Adrenal gland (tissue), 19 donors: ENCODE measurements at places on chromosomes 12 and 14.
A peak's percentile ranks its signal among the peaks of the same experiment; 100 is the strongest.

- DNase-seq = no peak
Measured at GRCh38 chr14:44700184-44700583, 193.1 kb upstream of the FSCB start.

GRCh38 chr14:96852823-96853422 is 55.7 kb downstream of the VRK1 start:
- no peak for DNase-seq

DNA sequence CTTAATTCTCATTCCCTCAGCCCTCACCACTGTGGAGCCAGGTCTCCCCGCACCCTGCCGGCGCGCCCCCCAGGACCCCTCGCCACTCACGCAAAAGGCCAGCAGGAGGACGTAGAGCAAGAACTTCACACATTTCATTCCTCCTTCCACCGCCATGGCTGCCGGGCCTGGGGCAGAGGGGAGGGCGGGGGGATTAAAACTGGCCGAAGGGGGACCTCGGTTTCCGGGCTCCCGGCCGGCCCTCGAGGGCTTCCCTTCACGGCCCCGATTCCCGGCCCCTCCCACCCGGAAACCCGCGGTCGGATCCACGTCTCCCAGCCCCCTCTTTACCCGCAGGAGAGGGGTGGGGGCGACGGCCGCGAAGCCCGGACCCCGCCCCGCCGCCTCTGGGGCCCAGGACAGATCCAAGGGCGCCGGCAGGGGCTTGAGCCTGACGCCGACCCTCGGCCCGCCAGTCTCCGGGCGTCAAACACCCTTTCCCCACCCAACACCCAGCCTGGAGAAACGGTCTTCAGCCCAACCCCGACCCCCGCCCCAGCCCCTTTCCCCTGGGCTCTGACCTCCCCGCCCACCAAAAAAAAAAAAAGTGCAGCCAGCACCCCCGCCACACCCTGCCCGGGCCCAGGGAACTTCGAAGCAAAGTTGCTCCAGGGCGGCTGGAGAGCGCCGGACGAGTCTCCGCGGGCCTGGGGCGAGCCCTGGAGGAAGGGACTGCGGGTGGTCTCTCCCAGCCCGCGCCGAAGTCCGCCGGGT is 447 bp downstream of the CD63 start:
- DNase-seq = peak; percentile 88

- DNase-seq = no peak
Measured at GRCh38 chr14:52020866-52021717, 31.7 kb downstream of the RTRAF start.

DNA sequence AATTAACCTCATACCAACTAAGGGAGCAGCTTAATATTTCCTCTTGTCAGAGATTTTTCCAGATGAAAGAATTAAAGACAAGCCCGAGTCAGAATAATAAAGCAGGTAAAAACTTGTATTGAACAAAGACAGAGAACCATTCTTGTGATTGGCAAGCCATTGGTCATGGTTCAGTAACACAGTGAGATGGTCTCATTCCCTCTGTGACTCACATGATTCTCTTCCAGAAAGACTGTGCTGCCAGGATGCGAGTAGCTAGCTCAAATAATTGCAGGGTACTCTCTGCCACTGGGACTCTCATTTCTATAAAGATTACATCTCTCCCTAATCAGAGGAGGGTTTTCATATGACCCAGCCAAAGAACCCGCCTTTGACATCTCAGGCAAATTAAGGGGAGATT is 179.4 kb downstream of the PHLDA1 start:
- DNase-seq = no peak

DNA sequence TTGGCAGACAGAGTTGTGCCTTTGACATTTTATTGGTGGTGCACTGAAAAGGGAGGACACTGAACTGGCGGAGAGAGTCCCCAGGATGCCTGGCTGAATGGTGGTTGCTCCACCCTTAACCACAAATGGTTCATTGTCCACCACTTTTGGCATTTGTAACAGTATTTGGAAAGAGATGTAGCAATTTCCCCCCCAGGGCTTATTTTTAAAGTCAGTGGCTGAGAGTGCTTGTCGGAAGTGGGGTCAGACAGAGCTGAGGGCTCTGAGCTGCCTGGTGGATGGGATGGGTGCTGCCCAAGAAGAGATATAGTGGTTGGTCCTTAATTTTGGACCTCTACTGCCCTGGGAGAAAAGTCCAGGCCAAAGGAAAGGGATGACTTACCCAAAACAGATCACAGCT is 31.5 kb upstream of the FGF6 start:
- no peak for DNase-seq

- peak; percentile 87 for DNase-seq
Measured at GRCh38 chr14:24418492-24418873, 11.0 kb downstream of the CBLN3 start.

GRCh38 chr12:63849106-63849620 is 4.7 kb downstream of the SRGAP1 start:
- DNase-seq = no peak

- no peak for DNase-seq
Measured at GRCh38 chr14:105409364-105409763, 10.3 kb upstream of the MTA1 start.

DNA sequence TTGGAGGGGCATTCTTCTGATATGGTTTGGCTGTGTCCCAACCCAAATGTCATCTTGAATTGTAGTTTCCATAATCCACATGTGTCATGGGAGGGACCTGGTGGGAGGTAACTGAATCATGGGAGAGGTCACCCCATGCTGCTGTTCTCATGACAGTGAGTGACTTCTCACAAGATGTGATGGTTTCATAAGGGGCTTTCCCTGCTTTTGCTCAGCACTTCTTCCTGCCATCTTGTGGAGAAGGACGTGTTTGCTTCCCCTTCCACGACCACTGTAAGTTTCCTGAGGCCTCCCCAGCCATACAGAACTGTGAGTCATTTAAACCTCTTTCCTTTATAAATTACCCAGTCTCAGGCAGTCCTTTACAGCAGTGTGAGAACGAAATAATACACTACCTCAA is 382.4 kb downstream of the VRK1 start:
- DNase-seq = no peak

DNA sequence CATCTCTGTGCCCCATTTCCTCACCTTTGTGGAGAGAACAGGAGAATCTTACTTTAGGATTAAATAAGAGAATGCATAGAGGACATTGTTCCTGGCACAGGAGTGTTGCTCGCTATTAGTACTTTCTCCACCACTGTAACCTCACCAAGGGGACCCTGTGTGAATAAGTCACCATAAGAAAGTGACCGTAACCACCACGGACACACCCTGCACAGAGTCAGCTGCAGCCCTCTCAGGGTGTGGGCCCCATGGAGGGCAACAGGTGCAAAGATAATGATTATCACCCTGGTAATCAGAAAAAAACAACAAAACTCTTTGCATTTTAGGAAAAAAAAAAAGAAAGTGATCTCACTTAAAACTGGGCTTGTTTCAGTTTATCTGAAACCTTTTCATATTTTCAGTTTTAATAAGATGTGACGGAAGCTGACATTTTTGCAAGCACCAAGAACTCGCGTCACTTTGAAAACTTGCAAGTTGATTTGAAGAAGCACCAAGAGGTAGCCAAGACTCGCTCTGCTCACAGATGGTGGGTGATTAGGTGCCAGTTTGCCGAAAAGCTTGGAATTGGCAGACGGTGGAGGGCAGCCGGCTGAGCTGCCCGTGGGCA is 87.0 kb upstream of the VRK1 start:
- DNase-seq = no peak

GRCh38 chr12:6341417-6342139 is at the start of gene TNFRSF1A:
Gene TNFRSF1A (minus strand): TSS chr12:6342076. CDS start chr12:6341814, 262 bp downstream.
- peak; percentile 87 for DNase-seq

DNA sequence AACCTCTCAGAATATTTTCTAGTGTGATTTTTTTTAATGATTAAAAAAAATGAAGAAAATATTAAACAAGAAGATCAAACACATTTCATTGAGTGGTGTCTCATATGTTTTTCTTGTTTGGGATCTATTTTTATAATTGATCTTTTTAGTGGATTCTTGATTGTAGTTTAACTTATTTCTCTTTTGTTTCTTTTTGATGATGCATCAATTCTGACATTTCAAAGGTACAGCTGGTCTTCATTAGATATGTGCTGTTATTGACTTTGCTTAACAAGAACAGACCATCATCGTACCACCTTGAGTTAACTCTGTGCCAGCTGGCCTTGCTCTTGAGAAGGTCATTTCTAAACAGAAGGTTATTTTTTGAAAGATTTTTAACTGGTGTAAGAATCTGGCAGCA is 45.8 kb upstream of the FGD4 start:
- no peak for DNase-seq

DNA sequence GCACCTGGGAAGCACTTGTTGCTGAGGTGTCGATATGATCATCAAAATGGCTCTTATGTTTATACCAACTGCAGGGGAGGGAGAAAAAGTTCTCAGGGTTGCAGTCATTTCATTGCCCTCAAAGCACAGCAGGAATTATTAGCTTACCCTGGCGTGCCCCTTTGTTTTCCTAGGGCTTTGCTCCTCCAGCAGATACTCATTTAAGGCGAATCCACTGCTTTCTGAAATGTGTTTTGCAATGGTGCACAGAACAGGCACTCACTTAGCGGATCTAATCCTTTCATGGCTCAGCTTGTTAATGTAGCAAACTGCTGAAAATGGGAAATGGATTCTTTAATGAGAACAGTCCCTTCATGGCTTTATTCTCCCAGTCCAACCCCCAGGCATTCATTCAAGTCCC is 76.7 kb downstream of the NKX2-1 start:
- DNase-seq = no peak

DNA sequence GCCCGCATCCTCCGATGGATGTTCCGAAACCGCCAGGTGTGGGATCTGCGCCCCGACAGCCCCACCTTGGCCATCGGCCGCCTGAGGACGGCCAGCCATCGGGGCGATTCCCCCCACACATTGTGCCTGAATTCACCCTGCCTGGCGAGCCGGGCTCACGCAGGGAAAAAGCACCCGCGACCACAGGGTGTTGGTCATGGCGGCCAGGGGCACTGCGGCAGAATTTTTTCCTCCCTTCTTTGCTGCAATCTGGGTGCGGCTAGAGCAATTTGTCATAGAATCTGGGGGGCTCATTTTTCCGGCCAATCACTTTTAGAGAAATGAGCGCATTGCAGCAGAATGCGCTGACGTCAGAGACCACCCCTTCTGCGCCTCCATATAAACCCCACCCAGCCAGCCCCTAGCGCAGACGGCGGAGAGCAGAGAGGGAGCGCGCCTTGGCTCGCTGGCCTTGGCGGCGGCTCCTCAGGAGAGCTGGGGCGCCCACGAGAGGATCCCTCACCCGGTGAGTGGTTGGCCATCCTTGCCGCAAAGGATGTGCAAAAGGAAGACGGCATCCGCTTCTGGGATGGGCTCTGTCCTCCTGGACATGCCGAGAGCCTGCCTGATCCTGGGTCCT is at the start of gene MEG3:
Gene MEG3 (plus strand): TSS at position 406 of the 619 bp plus-strand sequence.
- DNase-seq = peak; percentile 60

- DNase-seq = no peak
Measured at GRCh38 chr12:128959901-128960300, 106.6 kb downstream of the GLT1D1 start.

- no peak for DNase-seq
Measured at GRCh38 chr12:21683115-21683514, 25.5 kb upstream of the LDHB start.

GRCh38 chr14:100841761-100842403 is 16.0 kb downstream of the MEG3 start:
- no peak for DNase-seq

DNA sequence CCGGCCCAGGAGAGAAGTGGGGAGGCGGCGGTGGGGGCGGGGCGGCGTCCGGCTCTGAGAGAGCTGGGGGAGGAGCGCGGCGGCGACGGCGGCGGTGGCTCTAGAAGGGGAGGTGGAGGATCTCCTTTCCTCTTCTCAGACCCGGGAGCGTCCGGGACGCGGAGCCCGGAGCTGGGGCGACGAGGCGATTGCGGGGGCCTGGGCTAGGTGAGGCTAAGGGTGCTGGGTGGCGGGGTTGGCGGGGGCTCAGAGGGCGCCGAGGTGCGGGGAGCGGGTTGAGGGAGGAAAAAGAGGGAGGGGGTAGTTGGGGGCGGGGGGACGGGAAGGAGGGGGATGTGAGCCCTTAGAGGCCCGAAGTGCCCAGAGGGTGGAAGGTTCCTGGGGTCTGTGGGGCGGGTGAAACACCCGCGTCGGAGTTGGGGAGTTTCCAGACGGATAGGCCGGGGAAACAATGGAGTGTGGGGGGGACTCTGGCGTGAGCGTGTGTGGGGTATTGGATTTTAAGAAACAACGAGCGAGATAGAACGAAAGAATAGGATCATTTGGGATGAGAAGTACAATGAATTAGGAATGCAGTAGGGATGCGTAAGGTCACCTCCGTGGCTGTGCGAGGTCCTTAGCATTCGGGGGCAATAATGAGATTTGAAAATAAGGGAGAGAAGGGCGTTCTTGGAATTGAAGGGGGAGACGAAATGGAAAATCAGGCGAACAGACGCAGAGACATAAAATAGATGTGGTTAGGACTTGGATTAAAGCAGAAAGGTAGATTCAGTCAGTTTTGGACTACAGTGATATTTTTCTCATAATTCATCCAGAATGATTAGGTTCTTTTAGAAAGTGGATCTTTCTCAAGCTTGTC is at the start of gene SPATS2:
Gene SPATS2 (plus strand): TSS at position 82 of the 859 bp plus-strand sequence. CDS start 93,551 bp downstream, outside the sequence.
- DNase-seq = no peak

GRCh38 chr12:106736051-106736957 is 38.2 kb upstream of the RIC8B start:
- no peak for DNase-seq

DNA sequence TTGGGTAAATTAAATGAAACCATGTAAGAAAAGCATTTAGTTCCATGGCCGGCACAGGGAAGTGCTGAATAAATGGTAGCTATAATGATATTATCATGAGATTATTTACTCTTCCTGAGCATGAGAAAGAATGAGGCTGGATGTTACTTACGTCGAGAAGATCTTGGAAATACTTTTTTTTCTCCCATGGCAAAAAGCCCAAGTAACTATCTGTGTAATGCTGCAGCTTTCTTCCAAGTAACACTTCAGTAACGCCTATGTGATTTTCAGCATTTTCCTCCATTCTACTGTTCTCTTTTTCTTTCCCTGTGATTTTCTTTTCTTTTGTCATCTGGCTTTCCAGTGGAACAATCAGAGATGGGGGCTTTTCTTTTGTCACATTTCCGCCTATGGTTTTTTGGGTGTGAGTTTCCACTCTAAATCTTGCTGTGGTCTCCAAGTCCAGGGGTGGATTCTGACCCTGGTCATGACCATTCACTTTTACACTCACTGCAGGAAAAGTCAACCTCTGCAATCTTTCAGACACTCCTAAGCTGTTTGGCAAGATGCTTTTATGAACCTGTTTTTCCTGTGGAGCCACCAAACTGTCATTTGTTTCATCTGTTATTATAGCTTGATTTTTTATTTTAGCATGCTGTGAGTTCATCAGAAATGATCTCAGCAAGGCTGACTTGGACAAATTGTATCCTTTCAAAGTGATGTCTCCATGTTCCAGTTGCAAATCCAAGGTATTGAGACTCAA is 25.0 kb upstream of the SYCP3 start:
- no peak for DNase-seq

GRCh38 chr12:106585521-106586277 is 2.9 kb downstream of the RFX4 start:
- DNase-seq = no peak

DNA sequence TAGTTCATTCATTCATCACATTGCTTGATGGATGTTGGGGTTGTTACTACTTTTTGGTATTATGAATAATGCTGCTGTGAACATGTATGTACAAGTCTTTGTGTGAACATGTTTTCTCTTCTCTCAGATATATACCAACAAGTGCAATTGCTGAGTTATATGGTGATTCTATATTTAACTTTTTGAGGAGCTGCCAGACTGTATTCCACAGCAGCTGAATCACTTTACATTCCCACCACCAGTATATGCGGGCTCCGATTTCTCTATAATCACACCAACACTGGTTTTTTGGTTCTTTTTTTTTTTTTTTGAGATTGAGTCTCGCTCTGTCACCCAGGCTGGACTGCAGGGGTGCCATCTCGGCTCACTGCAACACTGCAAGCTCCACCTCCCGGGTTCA is 22.2 kb upstream of the PLEKHG6 start:
- no peak for DNase-seq
